ENCODE measurements at places on chromosomes 6 and 20. TPM values are rescaled to one million over a fixed set of nuclear protein-coding genes. Genes with fewer than 3 reads are reported as not detected.

The REM1 gene
- 3.2 TPM for total RNA-seq

The KCNQ2 gene
- total RNA-seq = 0.91 TPM

The TMC2 gene
- total RNA-seq = not detected

The AKAP7 gene
- total RNA-seq = 13.2 TPM

The SLC22A23 gene
- 4.3 TPM for total RNA-seq

The FLRT3 gene
- 2.4 TPM for total RNA-seq
